Amniotic stem cell (primary cell): ENCODE measurements at places on chromosomes 3 and 15.
A peak's percentile ranks its signal among the peaks of the same experiment; 100 is the strongest.

GRCh38 chr3:6110451-6110850 is 750.5 kb upstream of the GRM7 start:
- no peak for DNase-seq

GRCh38 chr3:193744048-193744821 is 151.2 kb downstream of the OPA1 start:
- no peak for DNase-seq

DNA sequence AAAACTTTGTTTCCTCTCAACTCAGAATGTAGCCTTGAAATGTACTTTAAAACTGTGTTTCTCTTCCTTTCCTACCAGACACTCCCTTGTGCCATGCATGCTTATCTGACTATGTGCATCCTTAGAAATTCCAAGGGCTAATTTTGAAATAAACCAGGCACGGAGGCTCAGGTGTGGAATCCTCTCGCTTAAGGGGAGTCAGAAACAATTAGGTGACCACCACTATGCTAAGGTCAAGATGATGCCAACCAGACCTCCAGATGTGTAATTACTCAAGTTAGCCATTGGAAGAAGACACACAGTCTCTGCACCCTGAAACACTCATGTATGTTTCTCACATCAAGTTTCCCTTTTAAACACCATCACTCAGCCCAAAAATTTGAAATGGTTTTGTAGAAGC is 572.1 kb downstream of the VGLL3 start:
- DNase-seq = no peak

DNA sequence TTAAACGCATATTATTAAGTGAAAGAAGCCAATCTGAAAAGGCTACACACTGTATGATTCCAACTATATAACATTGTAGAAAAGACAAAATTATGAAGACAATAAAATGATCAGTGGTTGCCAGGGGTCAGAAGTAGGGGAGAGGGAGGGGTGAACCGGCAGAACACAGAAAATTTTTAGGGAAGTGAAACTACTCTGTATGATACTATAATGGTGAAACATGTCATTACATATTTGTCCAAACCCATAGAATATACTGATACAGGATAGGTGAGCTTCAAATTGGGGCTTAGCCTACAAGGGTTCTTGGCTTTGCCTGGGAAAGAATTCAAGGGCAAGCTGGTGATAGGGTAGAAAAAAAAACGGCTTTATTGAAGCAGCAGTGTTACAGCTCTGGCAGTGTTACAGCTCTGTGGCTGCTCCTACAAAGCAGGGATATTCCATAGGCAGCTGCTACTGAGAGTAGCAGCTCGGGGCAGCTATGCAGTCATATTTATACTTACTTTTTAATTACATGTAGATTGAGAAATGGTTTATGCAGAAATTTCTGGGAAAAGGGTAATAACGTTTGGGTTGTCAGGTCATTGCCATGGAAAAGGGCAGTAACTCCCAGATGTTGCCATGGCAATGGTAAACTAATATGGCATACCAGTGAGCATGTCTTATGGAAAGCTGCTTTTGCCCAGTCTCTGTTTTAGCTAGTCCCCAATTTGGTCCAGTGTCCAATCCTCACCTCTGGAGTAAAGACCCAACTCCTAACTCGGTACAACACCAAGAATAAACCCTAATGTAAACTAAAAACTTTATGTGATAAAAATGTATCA is 125.1 kb upstream of the SLC25A36 start:
- no peak for DNase-seq

GRCh38 chr15:87944050-87944449 is 312.5 kb downstream of the NTRK3 start:
- DNase-seq = no peak

DNA sequence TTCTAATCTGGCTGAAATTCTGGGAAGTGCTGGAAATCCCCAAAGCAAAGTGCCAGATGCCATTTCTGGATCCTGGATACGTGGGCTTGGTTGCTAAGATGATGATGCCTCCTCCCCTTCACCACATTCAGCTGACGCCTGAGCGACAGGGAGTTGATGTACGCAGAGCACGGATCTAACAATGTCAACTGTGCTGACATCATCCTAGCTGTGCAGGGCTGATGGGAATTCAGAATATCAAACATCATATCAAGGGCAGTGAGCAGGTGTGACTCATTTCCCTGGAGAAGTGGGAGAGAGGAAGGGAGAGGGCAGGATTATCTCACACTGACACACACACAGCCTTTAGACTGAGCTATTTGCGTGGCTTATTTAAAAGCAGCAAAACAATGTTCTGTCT is 92.6 kb upstream of the ZBTB20 start:
- DNase-seq = peak; percentile 94

DNA sequence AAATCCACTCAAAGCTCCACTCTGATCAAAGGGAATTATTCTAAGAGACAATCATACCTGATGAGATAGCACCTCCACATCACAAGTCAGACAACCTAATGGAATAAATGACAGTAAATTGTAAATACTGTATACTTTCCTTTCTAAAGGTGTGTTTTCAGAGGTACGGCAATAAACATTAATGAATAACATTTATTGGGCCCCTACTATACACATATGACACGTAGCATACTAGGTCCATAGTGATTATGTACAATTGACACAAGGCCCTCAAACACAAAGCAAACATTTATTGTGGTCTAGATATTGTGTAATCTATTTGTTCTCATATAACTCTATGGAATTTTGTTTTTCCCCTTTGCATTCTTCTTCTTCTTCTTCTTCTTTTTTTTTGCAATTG is 429.8 kb downstream of the FOXP1 start:
- no peak for DNase-seq

GRCh38 chr15:51380999-51381806 is 39.7 kb downstream of the GLDN start:
- peak; percentile 70 for DNase-seq

- DNase-seq = no peak
Observed at GRCh38 chr3:13588221-13588701, 39.3 kb downstream of the FBLN2 start.

- DNase-seq = no peak
Observed at GRCh38 chr3:171986176-171986575, 53.2 kb upstream of the FNDC3B start.

DNA sequence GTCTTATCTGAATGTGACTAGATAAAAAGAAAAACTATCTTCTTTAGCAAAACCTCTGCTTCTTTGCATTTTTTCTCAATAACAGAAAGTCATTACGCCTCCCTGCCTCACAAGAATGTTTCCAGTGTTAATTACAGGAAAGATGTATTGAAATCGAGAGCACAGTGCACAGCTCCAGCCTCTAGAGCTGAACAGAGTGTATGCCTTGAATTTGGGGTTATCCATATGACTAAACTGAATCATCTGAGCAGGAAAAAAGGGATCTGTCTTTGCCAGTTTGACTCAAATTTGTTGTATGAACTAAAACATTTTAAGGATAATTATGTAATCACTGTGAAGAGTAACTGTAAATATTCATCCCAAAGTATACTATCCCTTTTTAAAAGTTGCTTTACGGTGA is 149.1 kb upstream of the CGNL1 start:
- no peak for DNase-seq

DNA sequence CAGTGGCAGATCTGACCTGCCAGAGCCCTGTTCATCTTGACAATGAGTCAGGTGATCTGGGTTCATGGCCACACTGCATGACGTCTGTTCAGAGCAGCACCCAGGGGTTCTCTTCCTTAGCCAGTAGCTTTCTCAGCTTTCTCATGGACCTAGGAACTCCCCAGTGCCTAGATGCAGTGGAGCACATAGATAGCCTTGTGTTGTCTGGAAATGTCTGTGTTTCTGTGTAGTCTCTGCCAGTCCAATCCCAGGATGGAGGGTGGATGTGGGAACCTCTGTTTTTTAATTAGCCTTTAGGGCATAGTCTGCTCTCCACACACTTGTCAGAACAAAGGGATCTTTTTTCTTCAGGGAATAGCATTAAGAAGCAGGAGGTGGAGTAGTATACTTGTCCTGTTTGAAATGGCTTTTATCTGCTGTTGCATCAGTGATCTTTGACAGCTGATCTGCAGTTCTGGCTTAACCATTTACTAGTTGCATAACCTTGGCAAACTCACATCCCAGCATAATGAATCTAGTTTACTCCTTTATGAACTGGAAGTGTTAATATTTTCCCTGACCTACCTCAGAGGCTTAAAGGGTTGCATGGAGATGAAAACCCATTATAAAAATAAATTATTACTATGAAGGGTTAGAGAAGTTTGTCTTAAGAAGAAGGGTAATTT is 16.1 kb upstream of the CACNA1D start:
- no peak for DNase-seq

DNA sequence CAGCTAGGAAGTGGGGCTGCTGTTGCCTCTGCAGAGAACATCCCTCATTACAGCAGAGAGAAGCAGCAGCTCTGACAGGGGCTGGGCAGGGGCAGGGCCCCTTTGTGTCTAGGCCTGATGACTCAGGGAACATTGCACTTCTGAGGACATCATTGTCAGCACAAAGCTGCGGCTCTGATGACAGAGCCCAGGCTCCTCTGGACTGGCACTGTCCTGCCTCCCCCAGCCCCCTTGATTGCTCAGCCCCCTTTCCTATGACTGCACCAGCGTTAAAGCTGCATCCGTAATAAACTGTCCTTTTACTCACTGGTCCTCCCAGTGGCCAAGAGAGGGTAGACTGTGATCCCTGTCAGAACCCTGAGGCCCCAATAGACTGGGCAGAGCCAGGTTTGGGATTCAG is 18.3 kb downstream of the TRH start:
- DNase-seq = no peak

DNA sequence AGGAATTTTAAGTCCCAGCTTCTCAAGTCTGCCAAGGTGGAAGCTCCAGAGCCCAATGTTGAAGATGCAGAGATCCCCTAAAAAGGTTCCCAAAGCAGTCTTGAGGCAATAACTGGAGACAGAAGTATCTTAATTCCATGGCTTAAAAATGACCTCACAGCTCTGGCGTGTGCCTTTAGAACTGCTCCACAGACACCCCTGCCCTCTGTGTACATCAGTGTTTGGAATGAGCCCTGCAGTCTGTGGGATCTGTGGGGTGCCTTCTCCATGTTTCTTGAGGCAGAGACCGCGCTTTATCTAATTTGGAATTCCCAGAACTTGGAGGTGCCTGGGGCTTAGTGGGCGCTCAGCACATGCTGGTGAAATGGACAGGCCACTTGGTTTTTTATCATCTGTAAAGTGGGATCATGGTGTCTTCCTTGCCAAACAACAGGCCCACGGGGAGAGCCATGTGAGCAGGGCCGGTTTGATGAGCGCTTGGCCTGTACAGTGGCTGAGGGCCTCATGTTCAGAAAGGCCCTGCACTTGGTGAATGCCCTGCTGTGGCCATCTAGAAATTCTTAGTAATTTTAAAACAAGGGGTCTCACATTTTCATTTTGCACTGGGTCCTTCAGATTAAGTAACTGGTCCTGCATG is 7.1 kb downstream of the ITGA11 start:
- DNase-seq = no peak
